Stimulated activated CD8-positive, alpha-beta memory T cell treated with anti-CD3 and anti-CD28 coated beads, Interleukin-7, amount 100 ng/mL, for 4 hours (primary cell): ENCODE measurements at places on chromosomes 2 and 18.

- DNase-seq = no peak
These were observed 6.2 kb downstream of the TTC32 start for GRCh38 chr2:19895535-19895934.

- no peak for DNase-seq
These were observed 90.5 kb downstream of the ICOS start for GRCh38 chr2:204027091-204027490.

GRCh38 chr2:44170311-44170717 lies 1.6 kb downstream of the PPM1B start:
- DNase-seq = no peak

DNA sequence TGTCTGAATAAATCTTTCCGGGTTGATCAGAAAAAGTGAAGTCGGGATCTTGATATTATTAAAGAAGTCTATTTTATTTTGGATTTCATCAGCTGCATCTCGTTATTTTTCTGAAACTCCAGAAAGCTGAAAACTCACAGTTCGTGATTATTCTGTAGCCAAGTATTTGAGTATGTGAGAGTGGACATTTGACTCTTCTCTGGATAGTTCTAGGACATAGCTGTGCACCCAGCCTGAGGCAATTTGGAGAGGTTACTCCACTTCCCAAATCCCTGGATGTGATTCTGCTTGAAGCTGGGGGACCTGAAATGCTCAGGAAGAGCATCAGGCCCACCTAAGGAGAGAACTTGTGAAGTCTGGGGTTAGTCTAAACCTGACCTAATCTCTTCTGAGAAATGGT lies 117.6 kb upstream of the PID1 start:
- DNase-seq = no peak

DNA sequence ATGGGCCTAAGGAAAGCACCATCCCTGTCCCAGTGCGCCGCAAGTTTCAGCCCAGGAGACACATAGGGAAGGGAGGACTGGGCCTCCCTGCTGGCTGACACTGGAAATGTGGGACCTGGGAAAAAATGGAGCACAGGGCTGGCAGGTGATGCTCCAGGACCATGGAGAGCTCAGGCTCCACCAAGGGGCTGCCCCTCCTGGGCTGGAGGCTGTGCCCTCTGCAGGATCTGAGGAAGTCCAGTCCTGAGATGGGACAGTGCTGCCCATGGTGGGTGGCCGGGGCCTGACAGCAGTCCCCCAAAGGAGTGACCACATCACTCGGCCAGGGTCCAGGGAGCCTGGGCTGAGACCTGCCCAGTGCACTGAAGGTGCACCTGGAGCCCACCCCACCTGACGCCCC lies 108.6 kb upstream of the TEKT4 start:
- no peak for DNase-seq

GRCh38 chr2:199861132-199861774 lies 10.3 kb upstream of the FTCDNL1 start:
- no peak for DNase-seq

DNA sequence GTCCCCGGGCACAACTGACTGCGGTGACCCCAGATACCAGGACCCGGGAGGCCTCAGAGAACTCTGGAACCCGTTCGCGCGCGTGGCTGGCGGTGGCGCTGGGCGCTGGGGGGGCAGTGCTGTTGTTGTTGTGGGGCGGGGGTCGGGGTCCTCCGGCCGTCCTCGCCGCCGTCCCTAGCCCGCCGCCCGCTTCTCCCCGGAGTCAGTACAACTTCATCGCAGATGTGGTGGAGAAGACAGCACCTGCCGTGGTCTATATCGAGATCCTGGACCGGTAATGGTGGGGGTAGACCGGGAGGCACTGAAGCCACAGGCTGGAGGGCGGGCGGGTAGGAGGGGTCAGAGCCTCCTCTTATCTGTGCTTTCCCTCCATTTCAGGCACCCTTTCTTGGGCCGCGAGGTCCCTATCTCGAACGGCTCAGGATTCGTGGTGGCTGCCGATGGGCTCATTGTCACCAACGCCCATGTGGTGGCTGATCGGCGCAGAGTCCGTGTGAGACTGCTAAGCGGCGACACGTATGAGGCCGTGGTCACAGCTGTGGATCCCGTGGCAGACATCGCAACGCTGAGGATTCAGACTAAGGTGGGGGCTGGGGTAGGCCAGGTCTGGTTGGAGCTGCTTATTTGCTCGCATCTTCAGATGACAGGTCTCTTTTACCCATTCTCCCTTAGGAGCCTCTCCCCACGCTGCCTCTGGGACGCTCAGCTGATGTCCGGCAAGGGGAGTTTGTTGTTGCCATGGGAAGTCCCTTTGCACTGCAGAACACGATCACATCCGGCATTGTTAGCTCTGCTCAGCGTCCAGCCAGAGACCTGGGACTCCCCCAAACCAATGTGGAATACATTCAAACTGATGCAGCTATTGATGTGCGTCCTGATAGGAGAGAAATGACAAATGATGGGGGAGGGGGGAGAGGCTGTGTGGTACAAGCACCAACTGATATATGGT lies 780 bp downstream of the HTRA2 start:
- peak; percentile 42 for DNase-seq

DNA sequence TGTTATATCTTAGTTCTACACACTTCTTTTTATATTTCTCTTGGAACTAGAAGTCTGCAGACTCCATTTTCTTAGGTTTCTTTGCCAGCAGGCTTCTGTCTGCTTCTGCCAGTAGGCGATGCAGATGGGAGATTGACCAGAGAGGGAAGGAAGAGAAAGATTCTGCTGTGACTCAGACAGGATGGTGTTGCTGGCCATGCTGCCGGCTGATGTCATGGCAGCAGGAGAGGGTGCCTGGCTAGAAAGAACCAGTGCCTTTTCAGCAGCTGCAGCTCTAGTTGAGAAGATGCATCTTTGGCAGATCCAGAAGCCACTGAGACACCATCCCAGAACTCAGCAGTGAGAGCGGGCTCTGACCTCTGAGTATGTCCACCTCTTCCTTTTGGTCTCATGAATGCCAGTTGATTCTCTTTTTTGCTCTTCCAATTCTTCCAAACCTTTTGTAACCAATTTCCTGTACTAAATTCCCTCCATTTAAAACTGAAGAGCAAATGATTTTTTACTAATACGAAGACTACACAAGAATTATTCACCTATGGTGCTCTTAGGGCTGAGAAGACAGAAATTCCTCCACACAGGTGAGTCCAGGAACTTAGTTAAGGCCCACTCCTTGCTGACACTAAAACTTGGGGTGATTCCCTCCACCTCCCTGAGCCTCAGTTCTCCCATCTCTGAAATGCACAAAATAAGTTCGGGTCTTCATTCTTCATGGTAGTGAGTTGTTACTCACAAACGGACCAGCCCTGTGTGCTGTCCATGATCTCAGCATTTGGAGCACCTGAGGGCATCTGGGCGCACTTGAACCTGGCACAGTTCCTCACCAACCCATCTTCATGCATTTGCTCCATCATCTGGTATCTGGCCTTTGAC lies 200.7 kb downstream of the MYCN start:
- no peak for DNase-seq

- DNase-seq = no peak
These were observed 6.6 kb downstream of the GALNT5 start for GRCh38 chr2:157264099-157264498.

DNA sequence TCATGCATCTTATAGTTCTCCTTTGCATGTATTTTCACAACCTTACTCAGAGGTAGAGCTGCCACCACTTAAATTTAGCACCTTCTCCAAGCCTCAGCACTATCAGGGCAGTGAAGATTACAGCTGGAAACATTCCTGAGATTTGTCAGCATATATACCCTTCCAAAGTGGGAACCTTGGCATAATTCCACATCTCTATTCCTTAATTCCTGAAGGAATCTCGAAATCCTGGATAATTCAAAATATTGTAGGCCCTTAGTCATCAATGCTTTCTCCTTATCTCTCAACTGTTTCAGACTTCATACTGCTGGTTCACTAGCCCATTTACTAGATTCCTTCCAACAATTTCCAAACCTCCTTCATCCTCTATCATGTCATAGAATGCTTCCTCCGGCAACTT lies 87.4 kb downstream of the ITSN2 start:
- DNase-seq = no peak

DNA sequence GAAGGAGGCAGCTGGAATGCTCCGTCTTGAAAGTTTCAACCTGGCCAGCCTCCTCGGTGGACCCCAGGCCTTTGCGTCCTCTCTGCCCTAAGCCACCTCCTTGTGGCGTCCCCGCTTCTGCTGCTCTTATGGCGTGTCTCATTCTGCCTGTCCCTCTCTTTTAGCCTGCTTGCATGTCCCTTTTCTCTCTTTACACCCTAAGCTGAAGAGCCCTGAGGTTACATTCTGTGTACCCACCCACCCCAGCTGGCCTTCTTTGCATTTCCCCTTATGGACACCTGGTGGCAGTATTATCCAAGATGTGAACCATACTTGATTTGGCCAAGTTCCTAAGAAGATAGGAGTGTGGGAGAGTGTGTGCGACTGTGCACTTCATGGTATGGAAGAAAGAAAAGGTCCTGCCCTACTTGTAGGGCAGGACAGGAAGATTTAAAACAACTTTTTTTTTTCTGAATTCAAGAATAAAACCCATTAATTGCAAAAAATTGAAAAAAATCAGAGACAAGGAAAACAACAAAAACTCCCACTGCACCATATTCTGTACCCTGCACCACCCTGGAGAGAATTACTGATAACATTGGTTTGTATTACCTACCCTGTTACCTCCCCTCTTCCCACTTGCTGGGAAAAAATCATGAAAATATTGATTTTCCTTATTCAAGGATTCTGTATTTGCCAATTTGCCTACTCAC lies 77.4 kb downstream of the DYSF start:
- DNase-seq = no peak

DNA sequence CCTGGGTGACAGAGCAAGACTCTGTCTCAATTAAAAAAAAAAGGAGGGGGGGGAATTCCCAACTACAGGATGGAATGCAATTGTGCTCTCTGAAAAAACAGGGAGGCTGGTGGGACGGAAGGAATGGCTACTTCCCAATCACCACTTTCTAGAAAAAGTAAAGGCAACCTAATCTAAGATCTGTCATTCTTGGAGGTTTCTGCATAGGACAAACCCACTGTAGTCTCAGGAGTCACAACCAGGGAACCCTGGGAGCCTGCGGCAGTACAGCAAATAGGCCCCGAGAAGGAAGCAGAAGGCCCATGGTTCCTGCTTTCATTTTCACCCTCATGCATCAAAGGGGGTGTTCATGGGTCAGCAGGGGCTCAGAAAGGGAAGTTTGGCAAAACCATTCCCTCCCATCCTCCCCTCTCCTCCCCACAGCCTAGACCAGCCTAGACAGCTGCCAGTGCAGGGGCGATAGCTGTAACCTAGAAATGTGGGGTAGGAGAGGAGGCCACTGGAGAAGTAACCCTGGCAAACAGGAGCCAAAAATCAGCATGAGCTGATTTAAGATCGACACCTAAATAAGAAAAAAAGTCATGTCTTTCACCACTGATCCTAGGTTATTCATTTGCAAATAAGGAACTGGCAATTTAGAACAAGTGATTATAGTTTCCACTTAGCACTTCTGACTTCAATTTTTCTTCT lies 48.0 kb downstream of the TRABD2A start:
- DNase-seq = no peak

- no peak for DNase-seq
These were observed 17.5 kb downstream of the NOSTRIN start for GRCh38 chr2:168819829-168820489.

DNA sequence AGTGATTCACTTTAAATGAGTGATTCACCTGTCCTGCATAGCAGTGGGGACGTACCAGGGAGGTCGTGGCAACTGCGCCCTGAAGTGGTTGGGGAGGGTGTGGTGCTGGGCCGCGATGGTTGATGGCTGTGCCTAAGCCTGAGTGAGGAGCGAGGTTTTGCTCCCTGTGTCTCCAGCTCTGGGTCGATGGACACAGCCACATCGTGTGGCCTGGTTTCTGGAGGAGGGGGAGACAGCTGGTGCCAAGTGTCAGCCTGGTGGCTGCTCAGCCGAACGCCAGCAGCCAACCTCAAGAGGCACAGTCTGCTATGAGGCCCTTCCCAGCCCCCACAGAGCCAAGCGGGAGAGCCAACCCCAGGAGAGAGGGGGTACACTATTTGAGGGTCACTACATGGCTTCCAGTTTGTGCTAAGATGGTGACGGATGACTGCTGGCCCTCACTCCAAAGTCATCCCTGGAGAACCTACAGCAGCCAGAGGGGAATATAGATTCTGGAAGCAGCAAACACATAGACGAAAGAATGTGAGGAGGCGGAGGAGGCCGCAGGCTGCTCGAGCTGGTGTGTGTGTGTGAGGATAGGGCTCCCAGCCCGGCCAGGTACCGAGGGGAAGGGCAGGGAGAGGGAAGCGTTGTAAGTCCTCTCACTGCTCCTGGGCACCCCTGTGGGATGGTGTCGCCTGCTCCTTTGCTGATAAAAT lies 58.6 kb upstream of the OTOF start:
- DNase-seq = no peak

- no peak for DNase-seq
These were observed 72.9 kb downstream of the BIN1 start for GRCh38 chr2:127034051-127034450.

DNA sequence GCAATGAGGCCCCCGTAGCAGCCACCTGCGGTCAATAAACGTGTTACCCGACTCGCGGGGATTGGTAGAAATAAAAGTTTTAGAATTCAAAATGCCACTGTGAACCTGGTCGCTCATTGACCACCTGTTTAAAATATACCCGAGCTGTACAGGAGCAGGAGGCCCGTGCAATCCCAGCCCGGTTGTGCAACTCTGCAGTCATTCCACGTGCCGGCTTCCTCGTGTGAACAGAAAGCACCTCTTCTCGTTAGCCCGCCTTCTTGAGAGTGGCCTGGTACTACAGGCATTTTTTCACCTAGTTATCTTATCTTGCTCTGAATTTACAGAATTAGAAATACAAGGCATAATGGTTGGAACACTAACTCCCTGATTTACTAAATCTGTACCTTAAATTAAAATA lies 660.7 kb downstream of the GALR1 start:
- DNase-seq = no peak

- DNase-seq = no peak
These were observed 180.1 kb upstream of the SALL3 start for GRCh38 chr18:78799382-78800089.

DNA sequence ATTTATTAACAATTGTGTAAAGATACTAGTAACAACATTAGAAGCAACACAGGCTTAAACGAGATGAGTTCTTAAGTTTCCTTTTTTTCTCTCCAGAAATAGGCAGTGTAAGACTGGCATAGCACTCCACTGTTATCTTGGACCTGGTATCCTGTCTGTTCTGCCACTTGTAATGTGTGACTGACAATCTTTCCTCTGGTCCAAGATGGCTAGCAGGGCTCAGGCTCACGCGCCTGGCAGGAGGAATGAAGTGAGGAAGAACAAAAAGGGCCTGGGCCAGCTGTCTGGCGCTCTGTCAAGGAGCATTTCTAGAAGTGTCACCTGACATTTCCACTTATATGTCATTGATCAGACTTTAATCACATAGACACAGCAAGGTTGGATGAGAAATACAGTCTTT lies 31.6 kb upstream of the CCDC195 start:
- DNase-seq = no peak

- DNase-seq = no peak
These were observed 186.1 kb upstream of the SALL3 start for GRCh38 chr18:78793313-78794070.

DNA sequence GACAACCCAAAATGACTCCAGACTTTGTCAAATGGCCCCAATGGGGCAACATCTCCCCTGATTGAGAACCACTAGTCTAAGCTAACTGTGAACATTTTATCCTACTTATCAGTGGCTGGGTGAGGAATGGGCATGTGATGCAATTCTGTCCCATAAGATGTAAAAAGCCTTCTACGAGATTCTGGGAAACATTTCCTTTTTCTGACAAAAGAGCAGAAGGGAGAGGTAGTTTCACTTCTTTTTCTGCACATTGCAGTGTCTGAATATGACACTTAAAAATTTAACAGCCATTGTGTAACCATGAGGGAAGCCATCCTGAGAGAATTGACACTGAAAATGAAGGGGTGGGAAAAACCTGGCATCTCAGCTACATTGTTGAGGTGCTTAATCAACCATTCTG lies 17.3 kb upstream of the MARCHF4 start:
- DNase-seq = no peak
